Stimulated activated CD4-positive, alpha-beta T cell treated with anti-CD3 and anti-CD28 coated beads, TNF-alpha, amount 100 ng/mL, for 1 hour (primary cell): ENCODE measurements at places on chromosomes 12 and 14.

DNA sequence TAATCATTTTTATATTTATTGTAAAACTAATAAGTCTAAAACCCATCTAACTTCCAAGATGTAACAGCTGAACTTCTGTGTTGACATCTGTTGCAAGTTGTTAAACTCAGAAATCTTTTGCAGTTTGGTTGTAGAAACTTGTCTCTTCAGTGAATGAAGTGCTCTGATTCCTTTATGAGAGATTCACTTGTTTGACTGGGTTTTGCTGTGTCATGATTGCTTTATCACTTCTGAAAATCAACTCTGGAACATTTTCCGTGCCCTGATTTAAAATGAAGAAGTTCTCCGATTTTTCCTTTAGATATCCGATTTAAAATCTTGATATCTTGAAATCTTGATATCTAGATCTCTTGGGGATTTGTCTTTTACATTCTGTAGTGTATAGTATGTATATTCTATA lies 65.1 kb downstream of the DIP2B start:
- no peak for DNase-seq

DNA sequence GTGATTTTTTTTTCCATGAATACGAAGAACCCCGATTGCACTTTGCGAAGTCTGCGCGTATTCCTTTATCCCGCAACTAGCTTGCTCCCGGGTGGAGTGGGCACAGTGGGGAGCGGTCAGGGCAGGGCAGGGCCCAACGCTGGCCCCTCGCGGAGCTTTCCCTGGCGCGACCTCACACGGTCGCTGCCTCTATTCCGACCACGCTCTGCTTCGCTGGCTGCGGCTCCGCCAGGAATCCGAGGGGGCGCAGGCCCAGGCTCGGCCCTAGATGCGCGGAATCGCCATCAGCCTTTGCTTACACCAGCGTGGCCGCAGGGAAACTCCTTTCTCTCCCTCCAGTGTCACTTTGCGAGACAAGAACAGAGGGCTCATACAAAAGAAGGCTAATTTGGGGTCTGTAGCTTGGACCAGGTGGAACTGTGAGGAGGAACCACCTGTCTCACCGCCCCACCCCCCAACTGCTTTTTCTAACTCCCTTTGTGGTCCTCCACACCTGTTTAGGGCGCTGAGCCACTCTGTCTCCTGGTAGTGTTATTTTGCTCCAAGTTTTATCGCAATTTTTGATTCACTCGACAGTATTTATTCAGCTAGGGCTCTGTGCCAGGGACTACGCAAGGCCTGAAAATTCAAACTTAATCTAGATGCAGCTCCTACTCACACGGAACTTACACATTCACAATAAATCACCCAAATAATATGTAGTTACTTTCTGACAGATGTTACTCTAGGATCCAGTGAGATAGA lies 3.1 kb upstream of the NKX2-1 start:
- no peak for DNase-seq

GRCh38 chr12:94807951-94808350 lies 157.6 kb upstream of the TMCC3 start:
- DNase-seq = no peak

DNA sequence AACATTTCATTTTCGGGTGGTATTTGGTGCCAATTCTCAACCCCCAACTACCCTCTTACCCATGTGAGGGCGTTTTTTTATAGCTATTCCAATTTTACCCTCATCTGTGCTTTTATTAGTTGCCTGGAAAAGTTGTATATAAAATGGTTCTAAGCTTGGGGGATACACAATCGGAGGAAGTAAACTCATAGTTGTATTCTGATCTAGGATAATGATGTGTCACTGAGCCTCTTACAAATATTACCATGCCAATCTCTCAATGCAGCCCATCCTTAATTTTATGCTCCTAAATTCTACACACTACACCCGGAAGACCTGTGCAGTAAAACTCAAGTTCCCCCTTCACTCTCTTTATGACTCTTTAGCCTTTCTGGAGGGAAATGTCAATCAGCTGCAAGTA lies 1206.5 kb upstream of the FLRT2 start:
- no peak for DNase-seq

DNA sequence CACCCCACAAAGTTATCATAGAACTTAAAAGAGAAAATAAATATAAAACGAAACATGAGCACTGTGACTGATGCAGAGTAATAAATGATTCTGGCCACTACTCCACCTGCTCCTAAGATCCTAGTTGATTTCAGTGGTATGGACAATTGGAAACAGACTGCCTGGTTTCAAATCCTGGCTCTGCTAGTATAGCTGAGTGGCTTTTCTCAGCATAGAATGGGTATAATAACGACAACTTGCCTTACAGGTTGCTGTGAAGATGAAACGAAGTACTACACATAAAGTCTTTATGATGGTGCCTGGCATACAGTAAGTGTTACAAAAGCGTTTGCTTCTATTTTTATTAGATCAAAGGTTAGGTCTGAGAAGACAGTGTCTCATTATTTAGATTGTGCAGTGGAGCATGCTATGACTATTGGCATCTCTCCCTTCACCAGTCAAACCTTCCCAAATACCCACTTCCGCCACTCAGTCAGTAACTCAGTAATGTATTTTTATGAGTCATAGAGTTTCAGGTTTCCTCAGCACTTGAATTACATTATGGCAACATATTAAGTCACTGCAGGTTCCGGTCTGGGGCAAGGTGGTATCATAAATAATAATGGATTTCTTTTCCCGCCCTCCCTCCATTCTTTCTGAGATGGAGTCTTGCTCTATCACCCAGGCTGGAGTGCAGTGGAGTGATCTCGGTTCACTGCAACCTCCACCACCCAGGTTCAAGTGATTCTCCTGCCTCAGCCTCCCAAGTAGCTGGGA lies 29.7 kb upstream of the NR2C1 start:
- no peak for DNase-seq

DNA sequence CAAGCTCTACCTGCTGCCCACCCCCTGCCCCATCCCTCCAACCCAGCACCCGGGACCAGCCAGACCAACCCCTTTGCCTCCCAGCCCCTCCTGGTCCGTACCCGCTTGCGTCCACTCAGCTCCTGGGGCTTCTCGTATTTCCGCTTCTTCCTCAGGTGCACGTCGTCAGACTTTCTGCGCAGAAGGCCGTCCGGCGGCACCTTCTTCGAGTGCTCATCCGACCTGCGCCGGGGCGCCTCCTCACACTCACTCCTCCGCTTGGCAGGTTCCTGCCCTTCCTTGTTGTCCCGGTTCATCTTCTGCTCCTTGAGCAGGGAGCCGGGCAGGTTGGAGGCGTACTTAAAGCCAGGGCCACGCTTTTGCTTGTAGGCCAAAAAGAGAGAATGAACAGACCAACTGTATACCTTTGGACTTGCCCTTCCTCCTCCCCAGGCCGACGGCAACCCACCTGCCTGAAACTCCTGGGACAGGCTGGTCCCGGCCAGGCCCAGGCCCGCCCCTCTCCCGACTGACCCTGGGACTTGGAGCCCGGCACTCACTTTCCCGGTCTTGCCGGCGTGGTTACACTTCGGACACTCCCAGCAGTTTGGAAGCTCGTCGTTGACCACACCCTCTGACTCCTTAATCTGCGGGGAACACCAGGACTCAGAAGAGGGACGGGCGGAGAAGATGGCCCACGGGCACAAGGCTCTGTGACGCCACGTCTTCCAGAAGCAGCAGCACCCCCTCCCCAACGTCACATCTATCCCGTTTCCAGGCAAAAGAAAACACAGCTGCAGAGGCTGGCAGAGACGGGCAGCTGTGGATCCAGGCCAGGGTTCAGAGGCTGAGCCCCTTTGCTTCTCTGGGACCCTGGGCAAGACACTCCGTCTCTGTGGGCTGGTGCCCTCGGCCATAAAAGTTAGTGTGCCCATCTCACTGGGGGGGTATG lies 44.3 kb downstream of the RNF34 start:
- DNase-seq = no peak

- DNase-seq = no peak
Measured at GRCh38 chr12:55633151-55633550, 3.5 kb upstream of the OR10P1 start.
